ENCODE measurements at places on chromosomes 2 and 18.

- no peak for DNase-seq
Measured at GRCh38 chr18:2906704-2907549, 60.1 kb downstream of the EMILIN2 start.

DNA sequence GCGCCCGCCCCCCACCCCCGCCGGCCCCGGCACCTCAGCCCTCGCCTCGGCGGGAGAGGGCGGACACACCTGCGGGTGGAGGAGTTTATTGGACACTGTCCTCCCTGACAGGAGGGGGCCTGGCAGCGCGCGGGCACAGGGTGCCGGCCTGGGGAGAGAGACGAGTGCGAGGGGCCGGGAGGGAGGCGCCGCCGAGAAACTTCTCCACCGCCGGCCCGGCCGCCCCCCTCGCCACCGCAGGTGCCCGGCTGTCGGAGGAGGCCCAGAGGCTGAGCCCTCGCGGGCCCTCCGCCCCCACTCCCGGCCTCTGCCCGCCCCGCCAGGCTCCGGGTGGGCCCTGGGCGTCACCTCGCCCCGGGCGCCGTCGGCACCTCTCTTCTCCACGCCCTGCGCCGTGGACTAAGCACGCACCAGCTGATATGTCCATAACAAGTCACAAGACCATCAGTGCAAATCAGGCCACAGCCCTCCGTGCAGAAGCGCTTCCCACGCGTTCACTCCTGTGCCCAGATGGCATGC lies 311.3 kb downstream of the CELF4 start:
- no peak for DNase-seq

- no peak for DNase-seq
Measured at GRCh38 chr2:241149675-241149924, 328 bp upstream of the PASK start.

GRCh38 chr2:150729495-150729955 lies 242.1 kb upstream of the RND3 start:
- DNase-seq: no peak

DNA sequence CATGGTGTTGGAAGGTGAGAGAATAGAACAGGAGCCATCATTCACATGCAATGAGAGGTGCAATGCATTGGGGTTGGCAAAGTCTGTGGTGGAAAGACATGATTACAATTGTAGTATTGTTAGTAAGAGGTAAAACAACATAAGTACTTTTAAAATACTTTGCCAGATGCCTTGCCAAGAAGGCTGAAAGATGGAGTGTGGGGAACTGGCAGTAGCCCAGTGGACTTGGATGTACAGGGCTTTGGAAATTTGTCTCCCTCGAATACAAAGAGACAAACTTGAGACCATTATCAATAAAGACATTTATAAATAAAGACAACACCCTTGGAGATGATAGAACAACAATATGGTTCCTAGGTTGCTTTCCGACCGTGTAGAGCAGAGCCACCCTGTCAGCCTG lies 62.0 kb downstream of the MDH1 start:
- DNase-seq: no peak

Data from HFFc6 (cell line).